Inflammatory macrophage treated with lipopolysaccharide for 1 hour (primary cell): ENCODE measurements at places on chromosomes 12 and 14.
A peak's percentile ranks its signal among the peaks of the same experiment; 100 is the strongest.

DNA sequence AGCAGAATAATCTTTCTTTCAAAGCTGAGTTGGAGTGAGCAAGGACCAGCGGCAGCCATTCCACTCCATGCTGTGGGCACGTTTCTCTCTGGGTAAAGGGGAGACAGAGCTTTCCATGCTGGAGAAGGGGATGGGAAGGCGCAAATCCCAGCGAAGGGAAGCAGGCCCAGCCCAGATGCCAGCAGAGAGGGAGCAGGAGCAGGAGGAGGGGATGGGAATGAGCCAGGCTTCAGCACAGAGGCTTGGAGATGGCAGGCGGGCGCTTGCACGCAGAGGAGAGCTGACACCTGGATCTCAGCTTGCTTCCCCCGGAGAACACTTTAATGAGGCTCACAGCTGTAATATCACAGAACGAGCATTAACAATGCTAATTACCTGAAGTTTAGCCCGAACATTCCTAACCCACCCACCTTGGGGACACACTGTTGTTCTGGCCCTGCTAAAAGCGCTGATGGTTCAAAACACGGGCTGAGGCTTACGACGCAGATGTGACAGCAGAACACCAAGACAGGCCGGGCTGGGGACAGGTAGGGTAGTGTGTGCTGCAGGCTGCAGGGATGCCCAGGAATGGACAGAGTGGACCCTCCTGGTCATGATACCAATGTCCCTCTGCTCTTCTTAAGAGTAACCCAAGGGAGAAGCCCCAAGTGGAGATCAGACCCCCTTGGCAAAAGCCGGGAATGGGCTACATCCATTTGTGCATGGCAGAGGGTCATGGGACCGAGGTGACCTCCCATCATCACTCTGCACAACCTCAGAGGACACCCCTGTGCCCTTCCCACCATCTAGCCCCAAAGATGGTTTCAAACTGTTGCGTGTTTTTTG, 288.6 kb downstream of the DPF3 start:
- no peak for DNase-seq

DNA sequence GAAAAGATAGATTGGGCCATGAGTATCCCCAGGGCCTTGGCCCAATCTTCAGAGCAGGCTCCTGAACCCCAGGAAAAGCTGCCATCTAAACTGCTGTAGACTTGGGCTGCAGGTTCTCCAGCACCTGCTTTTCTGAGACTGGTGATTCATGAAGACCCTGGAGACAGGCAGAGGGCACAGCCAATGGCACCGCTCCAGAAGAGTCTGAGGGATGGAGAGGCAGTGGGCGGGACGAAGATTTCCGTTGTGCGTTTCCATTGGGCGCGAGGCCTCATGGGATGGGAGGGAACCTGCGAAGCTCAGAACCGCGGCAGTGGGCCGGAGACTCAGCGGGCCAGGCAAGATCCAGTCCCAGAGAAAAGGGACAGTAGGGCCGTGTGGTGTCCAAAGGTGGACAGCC, 375.1 kb downstream of the IPO8 start:
- DNase-seq, result no peak

DNA sequence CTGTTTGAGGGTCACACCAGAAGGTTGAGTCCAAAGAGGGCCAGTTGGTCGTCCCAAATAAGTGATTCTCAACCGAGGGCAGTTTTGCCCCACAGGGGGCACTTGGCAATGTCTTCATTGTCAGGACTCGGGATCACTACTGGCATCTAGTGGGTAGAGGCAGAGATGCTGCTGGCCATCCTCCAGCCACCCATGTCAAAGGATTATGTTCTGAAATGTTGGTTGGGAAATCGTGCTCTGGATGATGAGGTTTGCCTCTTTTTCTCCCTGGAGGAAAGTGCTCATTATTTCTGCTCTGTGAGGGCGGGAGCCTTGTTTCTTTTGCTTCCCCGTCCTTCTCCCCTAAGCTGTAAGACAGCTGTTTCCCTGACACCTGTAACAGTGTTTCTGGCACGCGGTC, 3.6 kb downstream of the ZNF839 start:
- DNase-seq, result peak; percentile 68

GRCh38 chr14:104698688-104699425, 9.4 kb downstream of the INF2 start:
- no peak for DNase-seq
